ELR (cell line): ENCODE measurements at places on chromosomes 1 and 21.
A peak's percentile ranks its signal among the peaks of the same experiment; 100 is the strongest.

DNA sequence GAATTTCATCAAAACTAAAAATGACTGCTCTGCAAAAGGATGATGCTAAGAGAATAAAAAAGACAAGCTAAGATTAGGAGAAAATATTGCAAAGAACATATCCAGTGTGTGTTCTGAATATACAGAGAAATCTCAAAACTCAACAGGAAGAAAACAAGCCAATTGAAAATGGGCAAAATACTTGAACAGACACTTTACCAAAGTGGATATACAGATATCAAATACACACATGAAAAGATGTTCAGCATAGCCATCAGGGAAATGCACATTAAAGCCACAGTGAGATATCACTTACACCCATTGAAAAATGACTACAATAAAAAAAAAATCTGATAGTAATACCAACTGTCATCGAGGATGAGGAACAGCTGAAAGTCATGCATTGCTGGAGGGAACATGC, 21.3 kb downstream of the PRMT2 start:
- DNase-seq: no peak

DNA sequence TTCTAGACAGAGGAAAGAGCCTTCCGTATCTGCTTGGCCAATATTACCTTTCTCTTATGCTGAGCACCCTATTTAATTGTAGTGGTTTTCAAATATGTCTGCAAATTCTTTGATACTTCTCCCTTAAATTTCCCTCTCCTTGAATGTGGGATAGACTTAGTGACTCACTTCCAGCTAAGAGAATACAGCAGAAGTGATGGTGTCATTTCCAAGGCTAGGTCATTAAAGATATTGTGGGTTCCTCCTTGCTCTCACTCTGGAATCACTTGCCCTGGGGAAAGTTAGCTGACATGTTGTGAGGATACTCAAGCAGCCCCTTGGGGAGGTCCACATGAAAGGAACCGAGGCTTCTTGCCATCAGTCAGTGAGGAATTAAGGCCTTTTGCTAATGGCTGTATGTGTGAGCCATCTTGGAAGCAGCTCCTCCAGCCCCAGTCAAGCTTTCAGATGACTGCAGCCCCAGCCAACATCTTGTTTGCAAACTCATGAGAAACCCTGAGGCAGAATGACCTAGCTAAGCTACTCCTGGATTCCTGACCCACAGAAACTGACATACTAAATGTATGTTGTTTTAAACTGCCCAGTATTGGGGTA, 8.1 kb upstream of the CITED4 start:
- peak; percentile 77 for DNase-seq

- peak; percentile 16 for DNase-seq
Measured at GRCh38 chr1:100065183-100065968, 67.4 kb downstream of the SASS6 start.

GRCh38 chr1:248873409-248873992, 14.6 kb upstream of the ZNF692 start:
- DNase-seq: peak; percentile 94

GRCh38 chr21:45294509-45295291, 7.0 kb upstream of the POFUT2 start:
- DNase-seq: peak; percentile 99

- DNase-seq: no peak
Measured at GRCh38 chr1:202958544-202959275, 598 bp upstream of the ADIPOR1 start.

GRCh38 chr1:91325456-91325855, 79.2 kb downstream of the HFM1 start:
- no peak for DNase-seq

GRCh38 chr1:35386959-35387358, 118.5 kb downstream of the ZMYM4 start:
- no peak for DNase-seq
